Fibroblast of villous mesenchyme (primary cell): ENCODE measurements at places on chromosomes 2 and 18. TPM values are rescaled to one million over a fixed set of nuclear protein-coding genes. Genes with fewer than 3 reads are reported as not detected.

The ASPRV1 gene
- under 0.01 and 0.43 TPM in 2 replicates for total RNA-seq

The DYSF gene
- total RNA-seq: 3.5 and 4.2 TPM in 2 replicates

The ANKRD62 gene
- total RNA-seq: not detected in 2 replicates

The CDCA7 gene
- 5.5 and 5.6 TPM in 2 replicates for total RNA-seq

The FIGN gene
- total RNA-seq: 1.6 and 3.5 TPM in 2 replicates

GRCh38 chr18:52310651-52311050 lies 29.3 kb upstream of the DCC start:
- no peak for DNase-seq

- DNase-seq: no peak
Observed at GRCh38 chr18:62771494-62772270, 56.3 kb downstream of the PHLPP1 start.

GRCh38 chr2:139813340-139813739 lies 1033.2 kb upstream of the NXPH2 start:
- DNase-seq: no peak

DNA sequence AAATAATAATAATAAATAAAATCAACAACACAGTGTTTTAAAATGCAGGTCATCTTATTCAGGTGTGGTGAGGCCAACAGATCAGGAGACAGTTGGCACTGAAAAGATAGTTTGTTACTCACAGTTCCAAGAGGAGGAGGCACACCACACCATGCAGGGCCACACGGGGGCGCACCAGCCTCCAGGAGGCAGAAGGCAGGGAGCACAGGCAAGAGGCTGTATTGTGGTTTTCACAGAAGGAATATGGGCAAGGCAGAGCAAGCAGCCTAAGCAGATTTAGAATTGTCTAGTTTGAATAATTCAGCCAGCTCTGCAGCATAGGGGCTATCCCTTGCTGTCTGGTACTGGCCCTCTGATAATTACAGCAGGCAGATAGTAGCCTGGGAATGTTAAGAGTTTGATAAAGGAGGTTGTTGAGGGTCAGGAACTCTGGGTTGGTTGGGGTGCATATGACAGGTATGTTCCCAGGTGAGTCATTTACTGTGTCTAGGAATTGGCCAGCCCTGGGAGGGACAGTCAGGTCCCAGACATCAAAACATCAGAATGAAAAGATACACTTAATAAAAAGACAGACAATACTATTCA lies 31.3 kb downstream of the KIAA2012 start:
- DNase-seq: peak; percentile 77

DNA sequence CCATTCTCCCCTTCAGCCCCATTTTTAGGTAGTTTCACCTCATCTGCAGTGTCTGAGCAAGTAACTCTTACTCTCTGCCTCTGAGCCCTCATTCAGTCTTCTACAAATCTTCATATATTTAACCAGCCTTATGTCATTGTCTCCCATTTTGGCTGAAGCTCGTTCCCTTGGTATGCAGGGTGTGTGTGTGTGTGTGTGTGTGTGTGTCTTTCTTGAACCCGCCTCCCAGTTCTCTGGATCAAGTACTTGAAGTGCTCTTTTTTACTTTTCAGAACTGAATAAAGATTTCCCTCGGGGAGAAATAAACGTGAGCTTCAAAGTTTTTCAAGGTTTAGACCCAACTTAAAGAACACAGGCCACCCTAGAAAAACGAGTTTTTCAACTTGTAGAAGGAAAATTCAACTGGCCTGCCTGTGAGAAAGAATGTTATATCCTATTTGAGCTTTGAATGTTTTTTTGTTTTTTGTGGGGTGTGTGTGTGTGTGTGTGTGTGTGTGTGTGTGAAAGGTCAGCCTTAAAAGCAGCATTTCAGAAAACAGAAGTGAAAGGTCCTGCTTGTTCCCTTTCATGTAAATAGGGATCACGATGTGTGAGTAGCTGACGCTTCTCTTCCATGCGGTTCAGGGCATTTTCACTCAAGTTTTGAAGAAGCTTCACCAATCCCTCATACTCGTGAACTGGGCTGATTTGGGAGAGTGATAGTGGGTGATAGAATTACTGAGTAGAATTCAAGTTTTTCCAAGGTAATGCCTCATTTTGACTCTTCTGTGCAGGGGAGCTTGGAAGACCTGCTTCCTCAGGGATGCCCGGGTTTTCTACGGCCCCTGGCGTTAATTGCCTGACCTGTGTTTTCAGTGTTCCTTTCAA lies 50.6 kb upstream of the EML6 start:
- DNase-seq: peak; percentile 34

DNA sequence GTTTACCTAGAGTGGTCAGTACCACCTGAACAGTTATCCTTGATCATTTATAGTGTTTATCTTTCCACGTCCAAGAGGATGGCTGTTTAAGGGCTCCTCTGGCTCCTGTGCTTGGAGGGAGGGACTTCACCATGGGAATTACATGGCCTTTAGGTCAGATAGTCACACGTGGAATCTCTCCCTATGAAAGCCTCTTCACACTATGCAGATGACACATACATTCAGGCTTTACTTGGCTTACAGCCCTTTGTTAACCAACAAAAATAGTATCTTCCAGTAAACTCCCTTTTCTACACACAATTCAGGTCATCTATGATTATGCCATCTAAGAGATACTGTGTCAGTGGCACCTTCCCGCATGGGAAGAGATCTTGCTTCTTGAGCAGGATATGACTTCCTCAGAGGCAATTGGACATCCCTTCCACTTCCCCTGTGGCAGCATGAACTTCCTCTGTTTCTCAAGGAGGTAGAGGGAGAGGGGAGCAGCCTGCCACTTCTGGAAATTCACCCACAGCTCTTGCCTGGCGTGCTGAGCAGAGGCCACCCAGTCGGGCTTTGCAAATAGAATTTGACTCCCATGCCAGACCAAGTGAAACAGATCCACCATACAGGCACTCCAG lies 53.5 kb downstream of the COLEC12 start:
- DNase-seq: no peak

- DNase-seq: no peak
Observed at GRCh38 chr2:52253416-52253980, 1221.6 kb upstream of the NRXN1 start.

GRCh38 chr2:73260338-73260984 lies 23.8 kb downstream of the FBXO41 start:
- DNase-seq: peak; percentile 49

- peak; percentile 28 for DNase-seq
Observed at GRCh38 chr2:242085941-242086621, 216.6 kb downstream of the RTP5 start.

DNA sequence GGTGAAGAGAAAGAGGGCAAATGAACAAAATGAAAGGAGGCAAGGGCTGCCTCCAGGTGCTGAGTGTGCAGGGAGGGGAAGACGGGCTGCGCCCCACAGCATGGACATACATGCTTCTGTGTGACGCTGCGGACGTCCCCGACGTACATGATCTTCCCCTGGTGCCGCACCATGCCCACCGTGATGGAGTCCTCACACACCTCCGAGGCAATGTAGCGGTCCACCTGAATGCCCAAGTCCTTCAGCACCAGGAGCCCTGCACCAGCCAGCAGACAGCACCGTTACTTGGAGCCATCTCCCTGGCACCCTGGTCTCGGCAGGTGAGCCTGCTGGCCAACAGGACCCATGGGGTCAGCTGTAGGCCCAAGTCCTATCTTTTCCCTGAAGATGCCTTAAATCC lies 73.1 kb upstream of the POMC start:
- no peak for DNase-seq

DNA sequence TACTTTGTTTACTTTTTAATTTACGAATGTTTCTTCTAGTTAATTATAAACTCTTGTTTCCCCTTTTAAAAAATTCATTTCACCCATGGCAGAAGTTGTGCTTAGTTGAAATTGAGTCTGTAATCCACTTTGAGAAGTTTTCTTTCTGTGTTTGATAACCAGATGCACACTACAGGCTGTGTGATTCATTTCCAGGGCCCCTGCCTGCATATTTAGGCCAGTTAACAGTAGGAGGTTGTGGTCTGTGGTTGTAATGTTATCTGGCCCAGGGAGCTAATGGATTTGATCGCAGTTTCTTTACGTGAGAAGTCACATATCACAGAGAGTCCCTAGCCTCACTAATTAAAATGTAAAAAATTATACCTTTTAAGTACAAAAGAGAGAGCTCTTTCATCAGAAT lies 3.3 kb downstream of the CDH7 start:
- no peak for DNase-seq

DNA sequence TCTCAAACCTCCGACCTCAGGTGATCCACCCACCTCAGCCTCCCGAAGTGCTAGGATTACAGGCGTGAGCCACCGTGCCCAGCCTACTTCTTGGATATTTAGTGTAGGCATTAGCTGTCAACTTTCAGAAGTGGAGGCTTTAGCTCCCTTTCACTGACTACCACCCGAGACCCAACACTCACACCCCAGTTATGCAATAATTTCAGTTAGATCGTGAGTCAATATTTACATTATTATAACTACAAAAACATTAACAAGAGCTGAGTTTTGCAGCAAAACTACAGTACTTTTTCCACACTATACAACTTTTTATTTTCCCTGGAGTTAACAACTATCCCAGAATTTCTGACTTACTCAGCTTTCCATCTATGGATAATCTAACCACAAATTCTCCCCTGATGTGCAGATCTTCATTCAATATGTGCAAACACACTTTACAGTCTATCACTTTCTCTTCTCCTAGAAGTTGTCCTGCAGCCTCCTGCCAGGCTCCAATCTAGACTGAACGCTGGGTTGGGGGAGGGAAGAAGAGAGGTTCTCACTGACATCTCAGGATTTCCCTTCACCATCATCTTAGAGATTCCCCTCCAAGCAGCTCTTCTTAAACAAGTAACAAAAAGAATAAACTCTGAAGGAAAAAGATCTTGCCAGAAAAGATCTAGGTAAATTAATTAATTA lies 10.1 kb downstream of the TBC1D8 start:
- DNase-seq: peak; percentile 51

DNA sequence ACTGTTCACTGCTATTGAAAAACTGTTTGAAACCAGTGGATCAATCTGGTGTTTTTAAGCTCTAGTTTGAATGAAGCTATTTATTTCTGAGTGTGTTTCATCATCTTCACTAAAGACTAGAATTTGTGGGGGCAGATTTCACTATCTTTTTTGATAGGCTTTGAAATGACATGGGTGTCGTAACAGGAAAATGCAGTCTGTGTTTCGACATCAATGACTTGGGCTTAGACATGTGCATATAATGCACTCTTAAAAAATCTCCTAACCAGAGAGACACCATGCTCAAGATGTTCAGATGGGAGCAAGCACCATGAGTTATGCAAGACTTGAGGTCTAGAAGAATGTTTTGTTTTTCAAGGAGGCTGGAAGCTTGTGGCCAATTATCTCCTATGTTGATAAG lies 221.6 kb downstream of the GPD2 start:
- DNase-seq: peak; percentile 34

DNA sequence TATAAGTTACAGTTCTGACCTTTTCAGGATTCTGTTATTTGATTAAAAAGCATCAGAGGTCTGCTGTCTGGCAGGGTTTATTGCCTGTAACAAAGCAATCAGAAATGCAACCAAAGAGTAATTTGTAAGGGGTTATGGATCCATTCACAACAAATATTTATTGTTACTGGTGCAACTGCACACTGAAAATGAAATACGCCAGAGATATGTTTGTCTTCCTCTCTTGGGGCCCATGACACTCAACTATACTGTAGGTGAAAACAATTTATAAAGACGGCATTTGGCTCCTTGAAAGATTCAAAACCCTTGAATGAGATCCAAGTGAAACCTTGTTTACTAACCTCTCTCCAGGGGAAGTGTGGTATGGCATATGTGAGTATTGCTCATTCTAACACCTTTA lies 452.2 kb downstream of the MBD2 start:
- no peak for DNase-seq

- DNase-seq: no peak
Observed at GRCh38 chr18:57312346-57313144, 39.8 kb upstream of the ST8SIA3 start.

- peak; percentile 94 for DNase-seq
Observed at GRCh38 chr2:47043142-47043890, 111.8 kb downstream of the STPG4 start.

DNA sequence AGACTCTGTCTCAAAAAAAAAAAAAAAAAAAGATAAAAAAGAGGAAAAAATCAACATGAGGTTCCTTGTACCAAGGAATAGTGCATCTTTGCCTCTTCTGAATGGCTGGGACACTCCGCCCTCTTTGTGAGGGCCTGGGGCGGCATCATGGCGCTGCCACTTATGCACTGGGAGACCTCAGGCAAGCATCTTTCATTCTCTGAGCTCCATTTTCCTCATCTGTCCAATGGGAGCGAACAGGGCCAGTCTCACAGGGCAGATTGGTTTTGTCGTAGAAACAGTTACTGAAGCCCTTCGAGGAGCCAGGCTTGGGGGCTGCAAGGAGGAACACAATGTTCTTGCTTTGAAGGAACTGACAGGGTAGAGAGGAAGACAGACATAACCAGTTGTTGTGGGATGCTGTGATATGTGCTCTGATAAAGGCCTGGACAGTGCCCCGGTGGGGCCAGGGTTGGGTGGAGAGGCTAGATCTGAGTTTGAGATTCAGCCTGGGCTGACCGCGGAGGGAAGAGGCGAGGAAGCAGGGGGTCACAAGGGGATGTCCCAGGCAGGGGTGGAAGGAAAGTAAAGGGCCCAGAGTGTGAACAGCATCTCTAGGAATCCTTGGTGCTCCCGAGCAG lies 14.1 kb downstream of the ZFP36L2 start:
- no peak for DNase-seq

GRCh38 chr18:55981712-55982475 lies 393.9 kb upstream of the TCF4 start:
- no peak for DNase-seq

DNA sequence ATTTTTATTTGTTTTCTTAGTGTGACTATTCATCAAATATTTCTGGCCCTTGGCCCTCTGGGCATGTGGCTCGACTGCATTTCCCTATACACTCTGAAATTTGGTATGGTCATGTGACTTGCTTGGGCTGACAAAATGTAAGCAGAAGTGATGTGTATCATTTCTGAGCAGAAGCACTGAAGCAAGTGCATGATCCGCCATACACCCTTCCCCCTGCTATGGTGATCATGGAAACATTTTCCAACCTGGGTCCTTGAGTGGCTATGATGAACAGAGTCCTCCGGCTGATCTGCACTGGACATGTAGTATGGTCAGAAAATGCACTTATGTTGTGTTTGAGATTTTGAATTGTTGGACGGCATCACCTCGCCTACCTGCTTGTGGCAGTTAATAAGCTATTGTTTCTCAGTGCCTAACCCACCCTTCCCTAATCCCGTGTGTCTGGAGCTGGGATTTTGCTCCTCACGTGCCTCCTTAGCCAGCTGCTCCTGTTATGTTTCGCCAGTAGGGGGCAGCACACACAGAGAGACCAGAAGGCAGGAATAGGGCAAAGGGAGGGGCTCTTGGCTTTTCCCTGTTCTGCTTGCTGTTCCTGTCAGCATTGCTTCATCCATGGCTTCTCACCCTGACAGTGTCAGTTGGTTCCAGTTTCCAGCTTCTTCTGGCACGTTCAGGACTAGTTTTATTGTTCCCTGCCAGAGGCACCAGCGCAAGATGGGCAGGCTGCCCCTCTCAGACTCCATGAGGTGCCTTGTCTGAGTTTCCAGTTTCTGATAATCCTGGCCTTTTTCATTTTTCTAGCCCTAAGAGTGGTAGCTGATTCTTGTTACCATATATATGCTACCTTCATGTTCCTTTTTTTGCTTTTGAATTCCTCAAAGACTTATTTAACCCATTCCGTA lies 207.4 kb downstream of the ARL6IP6 start:
- DNase-seq: peak; percentile 55

- DNase-seq: peak; percentile 7
Observed at GRCh38 chr18:58222432-58223125, 178.6 kb downstream of the NEDD4L start.

- DNase-seq: no peak
Observed at GRCh38 chr2:189066037-189066436, 91.9 kb downstream of the COL3A1 start.
